ENCODE measurements at places on chromosomes 5 and 9.

- no peak for DNase-seq
Observed at GRCh38 chr5:170511551-170512258, 7.9 kb downstream of the KCNIP1 start.

DNA sequence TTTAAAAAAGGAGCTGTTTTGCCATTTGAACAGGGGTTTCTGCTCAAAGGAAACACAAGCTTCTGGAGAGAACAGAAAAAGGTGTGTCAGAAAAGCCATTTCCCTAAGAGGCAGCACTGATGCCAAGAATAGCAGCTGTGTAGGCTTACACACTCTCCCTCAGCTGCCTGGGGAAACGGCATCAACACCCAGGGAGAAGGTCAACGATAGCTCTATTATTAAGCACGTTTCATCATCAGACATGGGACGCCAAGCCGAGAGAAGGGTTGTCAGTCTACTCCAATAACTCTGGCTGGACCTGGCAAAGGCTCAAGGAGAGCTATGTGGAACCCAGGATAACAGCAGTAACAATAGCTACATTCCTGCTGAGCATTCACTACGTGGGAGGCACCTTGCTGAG is 314.2 kb downstream of the CDK5RAP2 start:
- no peak for DNase-seq

DNA sequence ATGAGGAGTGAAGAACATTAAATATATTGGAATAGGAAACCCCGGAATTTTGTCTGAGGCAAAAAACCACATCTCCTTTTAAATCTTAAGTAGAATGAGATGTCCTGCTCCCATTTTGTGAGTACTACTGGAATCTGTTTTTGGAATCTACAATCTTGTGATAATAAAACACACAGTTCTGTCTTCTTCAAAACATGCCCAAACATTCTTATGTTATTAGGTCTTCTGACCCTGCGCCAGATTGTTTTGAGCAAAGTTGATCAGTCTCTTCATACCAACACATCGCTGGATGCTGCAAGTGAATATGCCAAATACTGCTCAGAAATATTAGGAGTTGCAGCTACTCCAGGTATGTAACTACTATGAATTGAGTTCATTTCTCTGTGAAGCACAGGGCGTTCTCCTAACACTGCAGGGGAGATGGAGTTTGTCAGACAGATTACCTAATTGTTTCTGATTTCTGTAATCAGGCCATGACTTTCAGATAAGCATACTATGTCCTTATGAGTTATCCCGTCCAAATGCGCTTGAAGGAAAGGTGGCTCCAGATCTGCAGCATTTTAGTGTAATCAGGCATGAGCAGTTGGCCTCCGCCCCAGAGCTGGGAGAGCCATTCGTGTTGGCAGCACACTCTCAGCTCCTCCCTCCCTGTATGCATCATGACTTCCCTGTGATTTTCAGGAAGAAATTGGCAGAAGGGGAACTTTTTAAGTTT is 88.0 kb downstream of the NLN start:
- DNase-seq = peak; percentile 51

- no peak for DNase-seq
Observed at GRCh38 chr5:125348936-125349831, 602.7 kb upstream of the ZNF608 start.

GRCh38 chr5:44659334-44659733 is 149.4 kb upstream of the MRPS30 start:
- DNase-seq = no peak

DNA sequence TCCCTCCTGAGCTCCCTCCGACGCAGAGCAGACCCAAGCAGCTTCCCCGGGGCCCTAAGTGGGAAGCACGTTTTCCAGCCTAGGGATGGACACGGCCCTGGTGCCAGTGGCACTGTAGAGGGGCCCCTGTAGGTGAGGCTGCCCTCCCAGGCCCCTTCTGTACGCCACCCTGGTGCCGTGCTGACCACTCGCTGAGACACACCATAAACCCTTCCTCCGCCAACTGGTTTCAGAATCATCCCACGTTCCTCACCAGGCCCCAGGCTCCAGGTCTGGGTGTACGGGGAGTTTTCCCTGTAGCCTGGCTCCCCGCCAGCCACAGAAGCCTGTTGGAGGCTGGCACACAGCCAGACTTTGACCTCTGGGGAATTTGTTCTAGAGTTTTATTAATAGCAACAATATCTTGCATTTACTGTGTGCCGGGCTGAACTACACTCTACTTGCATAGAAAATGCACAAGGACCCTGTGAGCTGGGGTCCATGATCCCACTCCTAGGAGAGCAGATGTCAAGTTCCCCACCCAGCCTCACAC is 18.2 kb upstream of the WDR38 start:
- peak; percentile 38 for DNase-seq

DNA sequence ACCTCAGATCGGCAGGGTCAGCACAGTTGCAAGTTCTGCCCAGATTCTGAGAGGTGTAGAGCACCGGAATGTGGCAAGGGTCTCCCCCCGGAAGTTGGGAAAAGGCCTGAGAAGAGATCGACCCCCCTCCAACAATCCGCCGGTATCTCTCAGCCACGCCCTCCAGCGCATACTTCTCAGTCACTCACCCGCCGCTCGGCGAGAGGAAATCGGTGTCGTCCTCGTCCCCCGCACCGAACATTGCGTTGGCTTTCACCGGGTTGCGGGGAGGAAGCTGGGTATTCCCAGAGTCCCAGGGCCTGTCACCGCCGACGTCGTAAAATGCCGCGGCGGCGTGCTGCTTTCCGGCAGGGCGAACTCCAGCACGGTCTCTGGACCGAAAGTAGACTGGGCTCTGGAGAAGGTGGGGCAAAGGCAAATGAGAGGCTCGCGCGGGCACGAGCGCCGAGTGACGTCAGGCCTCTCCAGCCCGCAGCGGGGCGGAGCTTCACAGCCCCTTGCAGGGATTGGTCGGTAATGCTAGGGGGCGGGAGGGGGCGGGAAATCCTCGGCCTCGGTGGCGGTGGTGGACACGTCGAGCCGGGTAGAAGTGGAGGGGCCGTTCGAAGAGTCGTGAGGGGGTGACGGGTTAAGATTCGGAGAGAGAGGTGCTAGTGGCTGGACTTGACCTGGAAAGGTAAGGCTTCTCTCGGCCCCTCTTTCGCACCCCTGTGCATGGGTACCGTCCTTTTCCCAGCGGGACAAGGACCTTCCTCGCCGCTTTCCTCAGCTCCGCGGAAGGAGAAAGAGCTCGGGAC is at the start of the genes FKBP15 and SLC31A1:
Gene FKBP15 (minus strand): TSS at position 275 of the 797 bp plus-strand sequence. CDS start 34 bp downstream, at position 241.
Gene SLC31A1 (plus strand): TSS at position 542 of the 797 bp plus-strand sequence. CDS start 34,605 bp downstream, outside the sequence.
- DNase-seq = peak; percentile 99

DNA sequence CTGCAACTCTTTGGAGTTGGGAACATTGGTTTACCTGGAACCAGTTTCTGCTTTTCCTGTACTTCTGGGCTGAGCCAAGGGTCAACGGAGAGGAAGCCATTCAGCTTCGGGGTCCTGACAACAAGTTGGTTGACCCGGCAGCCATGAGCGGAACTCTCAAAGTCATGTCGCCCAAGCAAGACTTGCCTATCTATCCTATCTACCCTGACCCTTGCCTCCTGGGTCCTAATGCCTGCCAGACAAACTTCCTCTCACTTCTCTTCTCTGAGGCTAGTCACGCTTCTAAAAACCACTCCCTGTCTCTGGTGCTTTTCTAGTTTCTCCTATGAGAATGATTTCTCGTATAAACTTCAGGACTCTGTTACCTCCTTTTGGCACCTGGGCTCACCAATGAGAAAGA is 44.7 kb upstream of the CRHBP start:
- no peak for DNase-seq

DNA sequence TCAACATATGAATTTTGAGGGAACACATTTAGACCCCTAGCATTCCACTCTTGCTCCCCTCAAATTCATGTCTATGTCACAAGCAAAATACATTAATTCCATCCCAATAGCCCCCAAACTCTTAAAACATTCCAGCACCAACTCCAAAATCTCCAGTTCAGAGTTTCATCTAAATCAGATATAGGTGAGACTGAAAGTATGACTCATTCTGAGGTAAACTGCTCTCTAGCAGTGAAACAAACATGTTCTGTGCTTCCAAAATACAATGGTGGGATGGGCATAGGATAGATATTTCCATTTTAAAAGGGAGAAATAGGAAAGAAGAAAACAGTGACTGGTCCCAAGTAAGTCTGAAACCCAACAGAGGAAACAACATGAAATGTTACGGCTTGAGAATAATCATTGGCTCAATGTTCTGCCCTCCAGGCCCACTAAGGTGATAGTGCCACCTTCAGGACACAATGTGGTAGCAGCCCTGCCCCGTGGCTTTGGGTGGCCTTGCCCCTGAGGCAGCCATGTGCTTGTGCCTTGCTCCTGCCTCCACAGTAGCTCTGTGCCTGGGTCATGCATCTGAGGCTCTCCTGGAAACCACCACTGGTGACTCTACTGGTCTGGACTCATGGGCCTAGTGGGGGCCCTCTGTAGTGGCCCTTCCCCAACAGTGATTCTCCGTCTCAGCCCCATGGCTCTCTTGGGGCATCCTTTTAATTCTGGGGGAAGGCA is 36.4 kb upstream of the IPPK start:
- DNase-seq = peak; percentile 78

- no peak for DNase-seq
Observed at GRCh38 chr9:97364769-97365490, 47.0 kb upstream of the TDRD7 start.

DNA sequence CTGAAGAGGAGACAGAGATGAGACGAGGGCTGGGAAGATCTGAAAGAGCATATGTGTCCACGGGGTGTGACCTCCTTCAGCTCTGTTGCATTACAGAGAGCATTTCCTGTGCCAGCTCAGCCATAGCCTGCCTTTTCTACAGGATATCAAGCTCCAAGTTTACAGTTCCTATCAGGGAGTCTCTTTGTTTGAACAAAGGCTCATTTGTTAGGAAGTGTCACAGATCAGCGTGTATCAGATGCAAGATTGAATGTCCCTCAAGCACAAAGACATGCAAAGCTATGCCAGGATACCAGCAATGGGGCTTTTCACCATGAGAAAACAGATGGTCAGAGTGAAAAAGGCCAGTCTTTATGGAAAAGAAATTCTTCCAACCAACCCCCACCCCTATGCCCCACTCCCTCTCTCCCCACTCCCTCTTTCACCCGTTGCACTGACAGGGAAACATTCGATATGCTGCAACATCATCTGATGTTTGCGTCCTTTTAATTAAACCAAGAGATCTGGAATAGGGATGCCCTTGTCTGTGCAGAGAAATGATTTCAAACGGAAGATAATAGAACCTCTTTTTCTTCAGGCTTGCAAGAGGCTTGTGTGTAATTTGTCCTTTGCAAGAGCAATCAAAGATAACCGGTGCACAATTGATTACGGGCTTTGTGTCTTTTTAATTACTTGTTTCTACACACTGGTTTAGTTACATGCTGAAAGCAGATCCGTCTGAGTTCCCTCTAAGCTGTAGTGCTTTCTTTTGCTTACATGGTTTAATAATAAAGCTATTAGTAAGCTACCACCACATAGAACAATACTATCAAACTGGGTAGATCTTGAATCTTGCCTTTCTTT is 263.1 kb upstream of the RGMB start:
- no peak for DNase-seq

DNA sequence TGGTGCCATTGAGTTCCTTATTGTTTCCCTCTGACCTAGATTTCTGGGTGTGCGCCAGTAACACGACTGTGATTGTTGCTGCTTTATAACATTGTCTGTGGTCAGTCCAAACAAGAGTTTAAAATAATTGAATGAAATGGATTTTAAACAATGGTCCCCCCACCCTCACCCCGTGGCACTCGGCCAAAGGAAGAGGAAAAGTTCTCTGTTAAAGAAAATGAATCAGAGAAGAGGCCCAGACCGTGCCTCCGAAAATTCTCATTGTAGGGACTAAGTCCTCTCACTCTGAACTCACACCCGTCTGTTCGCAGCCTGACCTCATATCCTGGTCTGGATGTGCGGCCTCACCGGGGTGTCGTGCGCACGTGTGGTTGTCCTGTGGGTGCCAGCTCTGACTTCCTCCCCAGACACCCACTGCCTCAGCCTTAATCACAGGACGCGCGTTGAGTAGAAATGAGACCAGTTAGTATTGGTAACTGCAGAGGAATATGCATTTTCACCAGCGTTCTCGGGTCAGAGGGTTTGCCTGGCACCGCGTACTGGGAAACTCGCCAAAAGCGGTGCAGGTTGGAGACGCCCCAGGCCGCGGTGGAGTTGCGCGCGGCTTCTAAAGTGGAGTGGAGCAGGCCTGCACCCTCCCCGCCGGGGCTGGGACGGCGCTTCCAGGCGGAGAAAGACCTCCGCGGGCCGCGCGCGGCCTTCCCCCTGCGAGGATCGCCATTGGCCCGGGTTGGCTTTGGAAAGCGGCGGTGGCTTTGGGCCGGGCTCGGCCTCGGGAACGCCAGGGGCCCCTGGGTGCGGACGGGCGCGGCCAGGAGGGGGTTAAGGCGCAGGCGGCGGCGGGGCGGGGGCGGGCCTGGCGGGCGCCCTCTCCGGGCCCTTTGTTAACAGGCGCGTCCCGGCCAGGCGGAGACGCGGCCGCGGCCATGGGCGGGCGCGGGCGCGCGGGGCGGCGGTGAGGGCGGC is at the start of gene ABL1:
Gene ABL1 (plus strand): TSS at position 884 of the 966 bp plus-strand sequence. CDS start 193 bp downstream, outside the sequence.
- peak; percentile 90 for DNase-seq

DNA sequence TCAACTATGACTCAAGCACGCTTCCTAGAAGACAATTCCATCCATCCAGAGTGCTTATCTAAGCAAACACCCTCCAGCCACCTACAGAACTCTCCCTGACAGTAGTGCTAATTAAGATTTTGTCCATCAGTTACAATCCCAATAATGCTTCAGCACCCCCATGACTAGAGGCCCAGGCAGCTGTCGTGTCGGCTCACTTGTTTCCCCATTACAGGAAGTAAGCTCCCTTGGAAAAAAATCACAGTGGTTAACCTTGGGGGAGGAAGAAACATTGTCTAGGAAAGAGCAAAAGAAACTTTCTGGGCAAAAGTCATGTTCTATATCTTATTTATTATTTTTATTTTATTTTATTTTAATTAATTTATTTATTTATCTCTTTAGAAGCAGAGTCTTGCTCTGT is 108.8 kb upstream of the LPAR1 start:
- no peak for DNase-seq

DNA sequence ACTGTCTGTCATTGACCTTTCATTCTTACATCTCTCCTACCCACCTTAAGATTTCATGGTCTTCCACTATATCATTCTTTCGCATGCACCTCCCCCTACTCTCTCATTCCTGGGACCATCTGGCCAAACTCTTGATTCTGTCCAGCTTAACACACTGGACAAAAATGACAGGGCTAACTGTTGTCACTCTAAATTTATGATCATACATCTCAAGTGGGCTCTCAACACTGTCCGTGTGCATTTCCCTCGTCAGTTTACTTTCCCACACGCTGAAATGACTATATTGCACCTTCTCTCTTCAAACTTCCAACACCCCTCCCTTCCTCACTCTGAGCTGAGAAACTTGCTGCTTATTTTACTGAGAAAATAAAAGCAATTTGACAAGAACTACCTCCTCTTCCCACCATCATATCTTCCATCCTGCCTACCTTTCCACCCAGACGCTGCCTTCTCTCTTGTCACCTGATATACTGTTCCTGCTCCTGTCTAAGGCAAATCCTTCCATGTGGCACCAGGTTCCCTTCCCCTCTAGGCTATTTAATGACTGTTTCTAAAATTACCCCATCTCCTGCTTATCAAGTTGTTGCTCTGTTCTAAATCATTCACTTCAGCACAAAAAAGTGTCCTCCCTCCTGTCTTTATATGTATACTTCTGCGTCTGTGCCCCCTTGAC is 8.1 kb upstream of the KLF9 start:
- DNase-seq = no peak

GRCh38 chr5:81450940-81451339 is 57.0 kb upstream of the ACOT12 start:
- DNase-seq = no peak

Measured in hematopoietic multipotent progenitor cell treated with erythropoietin and hydrocortisone succinate and interleukin-3 and kit ligand, for 4 days (in vitro differentiated cells).